Anterior cingulate cortex (tissue), 58 donors: ENCODE measurements at places on chromosomes 12 and 14.

- DNase-seq = no peak
These were observed 415.0 kb downstream of the FUT8 start for GRCh38 chr14:65827520-65827919.

DNA sequence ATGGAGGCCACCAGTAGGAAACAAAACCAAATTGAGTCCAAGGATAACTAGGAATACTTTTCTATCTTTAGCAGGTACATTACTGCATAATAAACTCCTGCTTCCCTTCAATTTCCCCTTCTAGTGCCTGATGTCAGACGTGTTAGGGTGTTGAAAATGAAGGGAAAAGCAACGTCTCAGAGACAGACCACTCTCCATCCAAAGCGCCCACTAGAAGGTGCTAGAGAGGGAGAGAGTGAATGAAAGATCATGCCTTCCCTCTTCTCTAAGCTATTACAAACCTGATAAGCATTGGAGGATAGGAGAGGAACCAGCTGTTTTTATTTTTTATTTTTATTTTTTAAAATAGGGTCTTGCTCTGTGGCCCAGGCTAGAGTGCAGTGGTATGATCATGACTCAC, 64.1 kb downstream of the ZNF641 start:
- DNase-seq = no peak

DNA sequence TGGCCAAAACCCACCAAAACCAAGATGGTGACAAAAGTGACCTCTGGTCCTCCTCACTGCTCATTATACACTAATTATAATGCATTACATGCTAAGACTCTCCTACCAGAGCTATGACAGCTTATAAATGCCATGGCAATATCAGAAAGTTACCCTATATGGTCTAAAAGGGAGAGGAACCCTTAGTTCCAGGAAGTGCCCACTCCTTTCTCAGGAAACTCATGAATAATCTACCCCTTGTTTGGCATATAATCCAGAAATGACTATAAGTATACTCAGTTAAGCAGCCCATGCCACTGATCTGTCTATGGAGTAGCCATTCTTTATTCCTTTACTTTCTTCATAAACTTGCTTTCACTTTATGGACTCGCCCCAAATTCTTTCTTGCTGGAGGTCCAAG, 43.0 kb upstream of the FUT8 start:
- no peak for DNase-seq

GRCh38 chr14:86203843-86204242, 673.9 kb downstream of the FLRT2 start:
- DNase-seq = no peak

DNA sequence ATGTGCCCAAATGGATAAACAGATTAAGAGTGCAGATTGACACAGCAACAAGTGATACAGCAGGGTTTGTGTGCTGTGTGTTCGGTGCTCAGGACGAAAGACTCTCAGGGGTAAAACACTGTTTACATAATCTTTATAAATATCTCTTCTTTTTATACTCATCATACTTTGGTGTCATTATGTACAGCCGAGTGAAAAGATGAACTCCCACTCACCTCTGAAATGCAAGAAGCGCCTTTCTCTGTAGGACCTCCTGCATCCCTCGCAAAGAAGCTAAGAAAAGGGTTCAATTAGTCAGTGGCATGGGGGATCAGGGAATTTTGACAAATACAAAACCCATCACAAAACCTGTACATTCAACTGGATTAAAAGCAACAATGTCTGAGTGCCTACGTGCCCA, 163.6 kb downstream of the TTC7B start:
- DNase-seq = no peak

GRCh38 chr12:115450017-115450416, 766.0 kb upstream of the TBX3 start:
- no peak for DNase-seq

- no peak for DNase-seq
These were observed 1029.8 kb upstream of the TMEM132C start for GRCh38 chr12:127237151-127237550.

DNA sequence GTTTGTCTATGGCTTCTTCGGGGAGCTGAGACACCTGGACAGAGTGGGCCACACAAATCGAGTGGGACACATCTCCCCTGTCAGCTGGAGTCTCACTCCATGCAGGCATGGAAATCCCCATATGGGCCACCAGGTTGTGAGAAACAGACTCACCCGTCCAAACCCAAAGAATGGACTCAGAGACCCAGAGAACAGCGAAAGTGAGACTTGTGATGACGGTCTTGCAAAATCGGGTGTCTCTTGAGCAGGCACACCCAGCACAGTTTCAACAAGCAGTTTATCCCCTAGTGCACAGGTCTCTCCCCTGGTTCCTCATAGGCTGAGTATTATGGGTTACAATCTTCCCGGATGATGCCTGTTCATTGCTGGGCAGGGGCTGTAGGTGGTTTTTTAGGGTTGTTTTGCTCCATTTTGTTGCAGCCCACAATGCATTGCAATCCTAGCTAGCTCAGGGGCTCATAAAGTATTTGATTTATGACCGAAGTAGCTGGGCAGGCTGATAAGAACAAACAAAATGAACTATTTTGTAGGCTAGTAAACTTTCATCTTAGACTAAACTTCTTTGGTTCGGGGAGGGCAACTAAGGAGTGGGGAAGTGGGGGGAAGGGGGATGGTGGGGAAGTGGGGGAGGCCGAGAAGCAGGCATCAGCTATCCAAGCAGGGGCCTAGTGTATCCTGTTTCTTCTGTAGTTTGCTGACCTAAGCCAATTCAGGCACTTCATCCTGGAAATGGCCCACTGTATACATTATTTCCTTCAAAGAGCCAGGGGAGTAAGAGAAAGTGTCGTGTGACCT, 45.3 kb downstream of the IQSEC3 start:
- DNase-seq = no peak

- no peak for DNase-seq
These were observed 527 bp downstream of the CAMKK2 start for GRCh38 chr12:121295746-121296617.

GRCh38 chr12:114701104-114701414, 17.1 kb upstream of the TBX3 start:
- DNase-seq = no peak

DNA sequence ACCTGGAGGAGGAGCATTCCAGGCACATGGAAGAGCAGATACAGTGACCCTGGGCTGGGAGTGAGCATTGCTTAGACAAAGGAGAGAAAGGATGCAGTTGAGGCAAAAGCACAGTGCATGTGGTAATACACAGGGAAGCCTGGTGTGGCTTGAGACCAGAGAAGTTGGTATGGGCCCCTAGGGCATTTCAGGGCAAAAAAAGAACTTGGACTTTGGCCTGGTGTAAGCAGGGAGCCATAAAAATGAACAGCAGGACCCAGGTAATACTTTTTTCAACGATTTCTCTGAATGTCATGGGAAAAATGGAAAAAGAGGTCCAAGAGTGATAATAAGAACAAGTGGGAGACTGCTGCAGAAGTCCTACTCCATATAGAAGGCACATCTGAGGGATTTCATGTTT, 163.9 kb downstream of the ASCL4 start:
- no peak for DNase-seq

GRCh38 chr14:85479306-85479705, 50.6 kb upstream of the FLRT2 start:
- DNase-seq = no peak

- no peak for DNase-seq
These were observed 759.2 kb upstream of the LRFN5 start for GRCh38 chr14:40847480-40847879.

DNA sequence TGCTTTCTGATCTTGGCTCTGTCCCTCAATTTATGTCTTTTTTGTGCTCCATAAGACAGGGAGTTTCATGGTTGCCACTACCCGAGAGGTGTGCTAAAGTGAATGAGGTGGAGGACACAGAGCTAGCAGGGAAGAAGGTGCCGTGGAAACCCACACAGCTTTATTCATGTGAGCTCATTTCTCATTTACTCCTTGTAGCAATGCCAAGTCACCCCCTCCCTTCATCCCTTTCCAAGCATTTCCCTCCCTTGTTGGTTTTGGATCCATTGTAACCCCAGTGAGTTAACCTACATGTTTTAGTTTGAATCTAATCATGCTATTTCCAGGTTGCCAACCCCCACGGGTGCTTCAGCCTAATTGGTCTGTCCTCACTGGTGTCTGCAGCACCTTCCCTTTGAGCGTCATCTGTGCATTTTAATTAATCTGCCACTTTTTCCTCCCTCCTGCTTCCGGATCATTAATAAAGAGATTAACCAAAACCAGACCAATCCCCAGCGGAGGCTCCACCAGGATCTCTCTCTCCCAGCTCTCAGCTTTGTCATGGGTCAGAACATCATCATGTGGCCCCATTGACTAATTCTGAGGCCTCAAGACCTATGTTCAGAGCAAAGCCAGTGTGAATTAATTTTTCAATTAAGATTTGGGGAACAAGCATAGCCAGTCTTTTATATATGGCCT, 56.2 kb downstream of the NTF3 start:
- no peak for DNase-seq

DNA sequence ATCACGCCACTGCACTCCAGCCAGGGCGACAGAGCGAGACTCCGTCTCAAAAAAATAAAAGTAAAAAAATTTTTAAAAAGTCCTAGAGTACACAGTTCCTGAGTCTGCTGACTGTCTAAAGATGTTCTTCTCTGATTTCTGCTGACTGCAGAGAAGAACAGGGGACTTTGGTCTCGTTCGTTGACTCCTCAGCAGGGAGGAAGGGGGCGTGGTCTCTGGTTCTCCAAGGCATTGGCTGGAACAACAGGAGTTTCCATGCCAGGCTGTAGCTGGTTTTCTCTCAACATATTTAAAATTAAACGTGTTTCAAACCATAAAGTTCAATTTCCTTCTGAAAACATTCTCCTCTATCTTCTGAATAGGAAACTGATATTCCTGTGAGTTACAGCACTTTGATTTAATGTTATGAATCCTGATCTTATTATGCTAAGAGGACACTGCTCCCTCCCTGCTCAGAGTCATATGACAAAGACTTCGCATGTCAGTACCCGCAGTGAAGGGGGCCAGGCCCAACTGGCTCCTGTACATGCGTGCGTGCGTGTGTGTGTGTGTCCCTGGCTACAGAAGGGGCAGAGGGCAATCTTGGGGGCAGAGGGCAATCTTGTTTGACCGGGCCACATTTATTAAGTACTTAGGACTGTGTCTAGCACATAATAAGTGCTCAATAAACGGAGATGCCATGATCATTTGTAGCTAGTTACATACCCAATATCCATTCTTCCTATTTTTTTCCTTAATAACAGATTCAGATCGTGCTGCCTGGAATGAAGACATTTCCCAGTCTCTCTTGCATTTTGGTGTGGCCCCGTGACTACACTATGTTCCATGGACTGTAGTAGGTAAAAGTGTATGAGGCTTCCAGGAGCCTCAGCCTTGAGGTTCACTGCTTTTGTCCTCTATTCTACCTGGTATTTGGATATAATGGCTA, 16.5 kb upstream of the HNF1A start:
- DNase-seq = no peak

- no peak for DNase-seq
These were observed 49.5 kb upstream of the RTRAF start for GRCh38 chr14:51939755-51940301.

GRCh38 chr12:82366197-82366596, 7.9 kb downstream of the METTL25 start:
- DNase-seq = no peak

DNA sequence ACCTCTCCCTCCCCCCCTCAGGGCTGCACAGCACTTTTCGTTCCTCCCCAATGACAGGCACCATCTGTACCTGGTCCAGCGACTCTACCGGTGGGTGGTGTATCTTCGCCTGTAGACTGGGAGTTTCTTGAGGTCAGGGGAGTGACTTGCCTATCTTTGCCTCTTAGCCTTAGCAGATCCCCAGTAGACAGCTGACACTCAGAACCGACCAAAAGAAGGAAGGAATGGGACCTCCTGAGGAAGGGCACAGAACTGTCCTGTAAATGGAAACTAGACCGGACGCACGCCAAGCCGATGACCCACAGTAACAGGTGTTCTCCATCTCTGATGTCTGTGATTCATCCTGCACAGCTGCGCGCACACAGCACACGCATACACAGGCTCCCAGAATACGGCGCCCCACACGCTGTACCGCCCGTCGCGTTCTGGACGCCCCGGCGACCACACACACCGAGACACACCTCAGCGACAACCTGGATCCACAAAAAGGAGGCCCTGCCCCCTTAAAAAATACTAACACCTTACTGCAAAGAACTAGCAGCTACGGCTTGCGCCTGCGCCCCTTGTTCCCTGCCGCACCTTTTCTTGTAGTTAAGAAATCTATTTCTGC, 673 bp upstream of the TTC9 start:
- DNase-seq = no peak

GRCh38 chr12:109864916-109865315, 15.4 kb downstream of the GLTP start:
- DNase-seq = no peak

GRCh38 chr14:52267501-52268278, at the start of gene PTGDR:
PTGDR (plus strand) TSS chr14:52267698; CDS start chr14:52267815, 117 bp downstream.
- no peak for DNase-seq

- DNase-seq = no peak
These were observed 190.8 kb upstream of the CCDC196 start for GRCh38 chr14:66295386-66295785.

DNA sequence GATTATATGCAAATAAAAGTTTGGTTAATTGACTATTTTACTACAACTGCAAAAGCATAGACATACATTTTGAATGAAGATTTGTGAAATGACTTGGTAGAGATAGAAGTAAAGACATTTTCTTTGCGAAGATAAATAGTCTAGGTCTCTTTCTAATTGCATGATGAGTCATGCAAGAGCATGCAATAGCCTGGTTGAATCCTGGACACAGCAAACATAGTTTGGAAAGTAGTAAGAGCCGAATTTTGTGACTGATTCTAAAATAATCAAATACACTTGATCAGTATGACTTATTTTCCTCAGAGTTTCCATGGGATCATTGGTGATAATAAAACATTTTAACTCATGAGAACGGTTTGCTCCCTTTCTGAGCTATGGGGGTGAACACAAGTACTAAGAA, 27.7 kb upstream of the CAND1 start:
- no peak for DNase-seq

DNA sequence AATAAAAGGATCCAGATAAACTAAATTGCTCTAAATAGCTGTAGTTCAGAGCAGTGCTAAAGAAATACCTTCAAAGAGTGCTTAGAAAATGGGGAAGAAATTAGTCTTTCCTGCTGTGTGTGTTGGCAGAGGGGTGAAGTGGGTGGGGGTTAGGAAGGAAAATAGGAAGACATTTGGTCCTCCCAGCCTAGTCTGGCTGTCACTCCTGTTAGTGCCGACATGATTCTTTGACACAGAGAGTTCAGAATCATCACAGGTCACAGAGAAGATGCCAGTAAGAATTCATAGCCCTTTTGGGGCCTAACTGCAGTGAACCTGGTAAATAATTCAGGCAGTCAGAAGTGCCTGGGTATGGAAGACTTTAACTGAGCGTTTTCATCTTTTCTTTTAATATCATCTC, 74.8 kb downstream of the FLRT2 start:
- no peak for DNase-seq

DNA sequence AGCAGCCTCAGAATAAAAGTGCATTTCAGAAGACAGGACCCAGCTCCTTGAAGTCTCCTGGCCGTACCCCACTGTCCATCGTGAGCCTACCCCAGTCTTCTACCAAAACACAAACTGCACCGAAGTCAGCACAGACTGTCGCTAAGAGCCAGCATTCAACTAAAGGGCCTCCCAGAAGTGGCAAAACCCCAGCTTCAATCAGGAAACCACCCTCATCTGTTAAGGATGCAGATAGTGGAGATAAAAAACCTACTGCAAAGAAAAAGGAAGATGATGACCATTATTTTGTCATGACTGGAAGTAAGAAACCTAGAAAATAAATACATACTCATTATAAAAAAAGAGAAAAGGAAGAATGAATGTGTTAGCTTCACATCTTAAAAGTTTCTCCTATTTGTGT, 51.1 kb downstream of the GAS2L3 start:
- no peak for DNase-seq
